T-cell (primary cell): ENCODE measurements at places on chromosomes 3 and 15.

DNA sequence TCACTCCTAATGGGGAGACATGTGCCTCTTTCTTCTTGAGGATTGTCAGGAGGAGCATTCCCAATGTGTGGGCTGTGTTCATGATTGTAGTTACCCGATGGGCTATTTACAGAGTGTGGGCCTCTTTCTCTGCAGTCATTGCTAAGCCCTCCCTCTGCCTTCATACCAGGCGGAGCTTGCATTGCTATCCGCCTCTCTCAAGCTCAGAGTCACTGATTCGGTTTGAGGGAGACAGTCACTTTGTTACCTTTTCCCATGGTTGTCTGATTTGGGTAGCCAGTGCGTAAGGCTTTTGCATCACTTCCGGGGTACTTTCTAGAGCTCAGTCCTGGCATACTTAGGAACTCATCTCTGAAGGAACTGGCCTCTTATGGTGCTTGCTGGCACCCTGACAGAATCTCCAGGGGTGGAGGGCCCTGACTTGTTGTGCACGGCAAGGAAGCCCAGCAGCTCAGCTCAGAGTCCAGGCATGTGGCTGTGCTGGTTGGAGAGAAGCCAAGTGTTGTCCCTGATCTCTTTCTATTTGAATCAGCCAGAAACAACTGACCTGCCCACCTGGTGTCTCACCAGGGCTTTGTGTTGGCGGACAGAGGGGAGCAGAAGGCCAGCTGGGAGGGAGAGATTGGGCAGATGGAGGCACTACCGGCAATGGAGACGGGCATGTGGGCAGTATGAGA is 79.8 kb downstream of the EPHB1 start:
- DNase-seq, result no peak

- DNase-seq, result no peak
Observed at GRCh38 chr3:173584093-173584837, 186.7 kb downstream of the NLGN1 start.

DNA sequence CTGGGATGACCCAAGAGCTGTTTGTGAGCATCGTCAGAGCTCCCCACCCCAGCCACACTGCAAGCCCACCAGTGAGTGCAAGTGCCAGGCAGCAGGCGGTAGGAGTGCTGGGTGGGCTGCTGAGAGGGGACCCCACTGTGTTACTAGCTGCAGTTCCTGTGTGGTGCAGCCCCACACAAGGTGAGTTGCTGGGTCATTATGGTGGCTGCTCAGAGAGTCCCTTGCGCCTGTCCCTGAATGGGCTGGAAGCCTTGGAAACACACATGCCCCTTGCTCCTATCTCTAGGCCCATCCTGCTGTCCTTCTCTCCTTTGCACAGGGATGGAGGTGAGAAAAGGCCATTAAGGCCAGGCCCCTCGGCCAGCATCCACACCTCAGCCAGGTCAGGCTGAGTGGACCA is 83.7 kb downstream of the SEC22A start:
- no peak for DNase-seq

- DNase-seq, result no peak
Observed at GRCh38 chr3:141405591-141405990, 37.3 kb downstream of the ZBTB38 start.

- no peak for DNase-seq
Observed at GRCh38 chr3:142892714-142893113, 3.8 kb upstream of the PCOLCE2 start.

- no peak for DNase-seq
Observed at GRCh38 chr3:45773714-45774449, 22.5 kb downstream of the SLC6A20 start.

- DNase-seq, result no peak
Observed at GRCh38 chr3:13045241-13045903, 27.9 kb downstream of the IQSEC1 start.

GRCh38 chr3:104578558-104578957 is 788.2 kb upstream of the ALCAM start:
- DNase-seq, result no peak

DNA sequence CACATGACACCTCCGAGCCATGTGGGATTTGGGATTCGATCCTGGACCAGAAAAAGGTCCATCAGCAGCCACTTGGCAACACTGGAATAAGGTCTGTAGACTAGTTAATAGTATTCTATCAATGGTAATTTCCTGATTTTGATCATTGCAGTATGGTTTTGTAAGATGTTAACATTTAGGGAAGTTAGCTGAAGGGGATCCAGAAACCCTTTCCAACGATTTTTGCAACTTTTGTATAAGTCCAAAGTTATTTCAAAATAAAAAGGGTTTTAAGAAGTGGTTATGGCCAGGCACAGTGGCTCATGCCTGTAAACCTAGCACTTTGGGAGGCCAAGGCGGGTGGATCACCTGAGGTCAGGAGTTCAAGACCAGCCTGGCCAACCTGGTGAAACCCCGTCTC is 10.2 kb downstream of the BDH1 start:
- DNase-seq, result no peak

- no peak for DNase-seq
Observed at GRCh38 chr3:182294256-182294655, 499.0 kb upstream of the ATP11B start.

GRCh38 chr3:165919284-165919683 is 82.1 kb upstream of the BCHE start:
- DNase-seq, result no peak

DNA sequence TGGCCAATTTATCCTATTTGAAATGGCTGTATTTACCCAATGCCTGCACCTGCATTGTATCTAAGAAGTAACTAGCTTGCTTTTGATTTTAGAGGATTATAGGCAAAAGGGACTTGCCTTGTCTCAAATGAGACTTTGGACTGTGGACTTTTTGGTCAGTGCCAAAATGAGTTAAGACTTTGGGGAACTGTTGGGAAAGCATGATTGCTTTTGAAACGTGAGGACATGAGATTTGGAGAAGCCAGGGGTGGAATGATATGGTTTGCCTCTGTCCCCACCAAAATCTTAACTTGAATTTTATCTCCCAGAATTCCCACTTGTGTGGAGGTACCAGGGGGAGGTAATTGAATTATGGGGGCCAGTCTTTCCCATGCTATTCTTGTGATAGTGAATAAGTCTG is 1505.4 kb downstream of the SI start:
- no peak for DNase-seq

DNA sequence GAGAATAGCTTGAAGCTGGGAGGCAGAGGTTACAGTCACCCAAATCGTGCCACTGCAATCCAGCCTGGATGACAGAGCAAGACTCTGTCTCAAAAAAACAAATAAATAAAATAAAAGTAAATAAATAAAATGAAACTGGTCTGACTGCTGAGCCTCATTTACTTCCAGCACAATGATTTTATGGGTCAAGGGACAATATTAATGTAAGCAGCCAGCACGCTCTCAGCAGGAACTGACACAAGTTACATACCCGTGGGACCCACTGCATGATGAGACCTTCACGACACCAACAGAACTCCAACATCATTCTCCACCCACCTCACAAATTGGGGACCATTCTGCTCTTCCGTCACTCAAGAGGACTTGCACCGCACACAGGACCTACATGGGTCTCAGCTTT is 230.3 kb downstream of the MAGI1 start:
- DNase-seq, result no peak

DNA sequence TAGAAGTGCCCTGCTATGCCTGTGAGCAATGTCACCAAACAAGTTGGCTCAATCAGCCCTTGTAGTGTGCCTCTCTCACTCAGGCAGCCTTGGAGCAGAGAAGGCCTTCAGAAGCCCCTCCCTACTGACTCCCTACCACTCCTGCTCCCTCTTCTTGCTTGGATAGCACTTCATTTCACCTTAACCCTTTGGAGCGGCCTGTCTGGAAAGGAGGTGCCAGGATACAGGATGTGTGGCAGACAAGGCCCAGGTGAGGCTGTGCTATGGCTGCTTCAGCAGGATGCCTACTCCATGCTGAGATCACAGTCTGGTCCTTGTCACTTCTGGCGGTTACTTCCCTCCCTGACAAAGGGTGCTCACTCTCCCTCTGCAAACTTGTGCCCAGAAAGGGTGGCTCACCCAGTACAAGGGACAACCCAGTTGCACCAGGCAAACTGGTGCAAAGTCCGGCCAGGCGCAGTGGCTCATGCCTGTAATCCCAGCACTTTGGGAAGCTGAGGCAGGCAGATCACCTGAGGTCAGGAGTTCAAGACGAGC is 1.1 kb downstream of the MON1A start:
- no peak for DNase-seq

DNA sequence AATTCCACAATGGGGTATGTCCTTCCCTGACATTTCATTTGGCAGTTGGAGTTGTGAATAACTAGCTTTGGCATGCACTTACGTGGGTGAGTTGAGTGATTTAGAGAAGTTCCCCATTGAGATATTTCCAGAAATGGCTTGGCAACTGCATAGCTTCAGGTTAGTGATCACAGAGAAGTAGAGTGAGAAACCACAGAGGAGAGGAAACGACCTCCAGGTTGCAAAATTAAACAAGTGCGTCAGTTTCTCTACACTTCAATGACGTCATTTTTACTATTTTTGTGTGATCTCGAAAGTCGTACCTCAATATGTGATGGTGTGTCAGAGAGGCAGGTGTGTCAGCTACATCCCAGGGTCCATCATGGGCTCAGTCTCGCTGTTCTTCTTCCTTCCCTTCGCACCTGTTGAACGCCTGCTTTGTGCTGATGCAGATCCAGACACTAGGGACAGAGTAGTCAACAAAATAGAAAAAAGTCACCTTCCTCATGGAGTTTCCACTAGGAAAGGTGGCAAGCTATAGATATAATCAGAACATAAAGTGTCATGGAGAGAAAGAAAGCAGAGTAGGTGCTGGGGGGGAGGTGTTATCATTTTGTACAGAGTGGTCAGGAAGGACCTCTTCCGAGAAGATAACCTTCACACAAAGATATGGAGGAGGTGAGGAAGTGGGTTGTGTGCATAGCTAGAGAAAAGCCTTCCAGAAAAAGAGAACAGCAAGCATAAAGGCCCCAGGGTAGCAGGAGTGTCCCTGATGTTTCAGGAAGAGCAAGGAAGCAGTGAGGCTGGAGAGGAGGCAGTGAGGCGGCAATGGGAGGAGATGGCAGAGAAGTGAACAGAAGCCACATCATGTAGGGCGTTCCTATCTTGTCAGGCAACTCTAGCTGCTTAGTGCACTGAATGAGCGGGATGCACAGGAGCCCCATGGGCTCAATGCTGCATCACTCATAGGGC is 75.6 kb downstream of the MCTP2 start:
- DNase-seq, result no peak

DNA sequence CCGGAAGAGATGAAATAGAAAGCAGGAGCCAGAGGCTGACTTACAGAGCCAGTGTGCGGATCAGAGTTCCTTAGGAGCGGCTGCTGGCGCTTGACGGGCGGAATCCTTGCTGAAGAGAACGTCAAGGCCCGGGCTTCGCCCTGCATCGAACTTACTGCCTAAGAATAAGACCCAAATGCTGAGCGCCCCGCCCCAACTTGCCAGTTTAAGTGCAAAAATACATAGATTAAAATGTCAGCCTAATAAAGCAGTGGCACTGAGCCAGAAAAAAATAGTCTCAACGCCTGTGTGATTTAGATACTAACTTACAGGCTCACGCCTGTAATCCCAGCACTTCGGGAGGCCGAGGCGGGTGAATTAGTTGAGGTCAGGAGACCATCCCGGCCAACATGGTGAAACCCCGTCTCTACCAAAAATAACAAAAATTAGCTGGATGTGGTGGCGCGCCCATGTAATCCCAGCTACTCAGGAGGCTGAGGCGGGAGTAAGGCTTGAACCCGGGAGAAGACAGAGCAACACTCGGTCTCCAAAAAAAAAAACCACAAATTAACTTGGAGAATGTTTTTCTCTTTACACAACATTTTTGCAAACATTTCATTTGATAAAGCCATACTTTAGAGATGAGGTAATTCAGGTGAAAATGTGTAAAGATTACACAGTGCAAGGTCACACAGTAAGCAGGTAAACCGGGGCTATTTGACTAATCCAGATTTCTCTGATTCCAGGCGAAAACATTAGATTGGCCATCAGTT is 1.2 kb upstream of the UBP1 start:
- DNase-seq, result no peak

DNA sequence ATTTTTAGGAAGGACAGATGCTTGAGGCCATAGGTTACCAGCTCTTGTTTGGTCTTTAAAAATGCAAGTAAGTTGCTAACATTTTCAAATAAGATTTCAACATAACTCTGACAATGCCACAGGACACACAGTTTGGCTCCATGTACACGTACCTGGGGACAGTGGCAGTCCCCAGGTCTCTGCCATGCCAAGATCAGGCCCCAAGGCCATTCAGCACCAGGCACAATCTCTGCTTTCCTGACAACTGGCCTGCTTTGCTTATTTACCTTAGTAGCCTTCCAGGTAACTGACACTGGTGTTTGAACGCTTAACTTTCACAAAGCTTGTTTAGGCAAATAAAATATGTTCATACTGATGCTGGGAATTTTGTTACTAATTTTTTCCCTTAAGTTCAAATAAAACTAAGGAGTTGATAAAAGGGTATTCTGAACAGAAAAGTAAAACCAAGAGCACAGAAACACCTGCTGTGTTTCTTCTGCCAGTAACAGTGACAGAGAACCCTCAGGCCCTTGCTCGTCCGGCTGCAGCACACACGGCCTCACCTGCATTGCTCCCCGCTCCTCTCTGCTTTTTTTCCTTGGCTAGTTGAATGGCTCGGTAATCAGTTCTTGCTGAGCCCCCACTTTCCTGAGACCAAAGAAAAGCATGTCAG is 16.5 kb downstream of the ZXDC start:
- DNase-seq, result no peak

GRCh38 chr3:61730056-61730455 is 168.7 kb downstream of the PTPRG start:
- no peak for DNase-seq

DNA sequence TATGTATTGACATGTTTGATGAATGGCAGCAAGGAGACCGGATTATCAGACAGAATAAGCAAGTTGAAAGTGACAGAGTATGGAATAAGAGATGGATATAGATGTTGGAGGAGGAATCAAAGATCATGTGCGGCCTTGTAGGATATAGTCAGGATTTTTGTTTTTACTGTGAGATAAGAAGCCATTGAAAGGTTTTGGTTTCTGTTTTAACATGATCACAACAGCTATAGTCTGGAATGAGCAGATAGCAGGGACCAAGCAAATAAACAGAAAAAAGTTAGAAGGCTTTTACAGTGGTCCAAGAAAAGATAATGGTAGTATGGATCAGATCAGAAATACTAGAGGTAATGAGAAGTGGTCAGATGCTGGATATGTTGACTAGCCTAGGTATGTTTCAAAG is 52.6 kb downstream of the SLC12A6 start:
- DNase-seq, result no peak

- no peak for DNase-seq
Observed at GRCh38 chr15:85554852-85555521, 174.6 kb downstream of the AKAP13 start.

- no peak for DNase-seq
Observed at GRCh38 chr3:146322216-146322817, 71.4 kb upstream of the PLSCR4 start.
